ENCODE measurements at places on chromosomes 3 and 15.

DNA sequence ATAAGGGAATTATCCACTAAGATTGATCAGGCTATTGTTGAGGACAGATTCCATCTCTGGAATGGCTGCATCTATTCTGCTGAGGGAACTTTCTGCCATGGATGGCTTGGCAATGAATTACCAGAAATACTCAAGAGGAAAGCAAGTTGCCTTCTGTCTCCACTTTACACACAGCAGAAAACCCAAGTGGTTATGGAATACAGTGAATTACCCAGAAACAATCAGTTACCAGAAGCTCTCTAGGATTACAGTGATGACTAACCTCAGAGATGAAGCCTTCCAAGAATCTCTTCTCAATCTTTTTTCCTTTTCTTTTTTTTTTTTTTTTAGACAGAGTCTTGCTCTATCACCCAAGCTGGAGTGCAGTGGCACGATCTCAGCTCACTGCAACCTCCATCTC is 183.3 kb downstream of the WDR76 start:
- no peak for DNase-seq

DNA sequence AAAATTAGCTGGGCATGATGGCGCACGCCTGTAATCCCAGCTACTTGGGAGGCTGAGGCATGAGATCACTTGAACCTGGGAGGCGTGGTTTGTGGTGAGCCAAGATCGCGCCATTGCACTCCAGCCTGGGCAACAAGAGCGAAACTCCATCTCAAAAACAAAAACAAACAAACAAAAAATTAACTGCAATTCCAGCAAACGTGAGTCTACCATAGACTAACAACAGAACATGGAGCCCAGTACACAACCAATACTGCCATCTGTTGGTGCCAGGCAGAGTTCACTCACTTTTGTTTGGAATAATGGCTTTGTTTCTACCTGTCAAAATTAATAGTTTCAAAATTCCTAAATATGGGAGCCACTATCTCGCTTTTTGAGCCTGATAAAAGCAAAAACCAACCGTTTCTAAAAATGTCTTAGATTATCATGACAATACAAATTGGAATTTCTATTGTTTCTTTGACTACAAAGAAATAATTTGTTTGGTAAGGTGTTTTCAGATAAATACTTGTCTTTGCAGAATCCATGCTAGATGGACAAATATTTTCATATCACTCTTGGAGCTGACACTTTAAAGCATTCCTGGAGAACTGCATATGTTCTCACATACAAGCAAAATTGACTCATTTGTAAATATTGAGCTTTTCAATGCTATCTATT is 45.0 kb downstream of the GPR176 start:
- no peak for DNase-seq

- no peak for DNase-seq
Observed at GRCh38 chr3:108031895-108032294, 58.9 kb downstream of the CD47 start.

- DNase-seq = no peak
Observed at GRCh38 chr3:107574650-107575049, 51.9 kb downstream of the BBX start.

- no peak for DNase-seq
Observed at GRCh38 chr15:25234831-25235230, 204.0 kb downstream of the UBE3A start.

- no peak for DNase-seq
Observed at GRCh38 chr3:9398700-9399336, 1.4 kb downstream of the SETD5 start.

DNA sequence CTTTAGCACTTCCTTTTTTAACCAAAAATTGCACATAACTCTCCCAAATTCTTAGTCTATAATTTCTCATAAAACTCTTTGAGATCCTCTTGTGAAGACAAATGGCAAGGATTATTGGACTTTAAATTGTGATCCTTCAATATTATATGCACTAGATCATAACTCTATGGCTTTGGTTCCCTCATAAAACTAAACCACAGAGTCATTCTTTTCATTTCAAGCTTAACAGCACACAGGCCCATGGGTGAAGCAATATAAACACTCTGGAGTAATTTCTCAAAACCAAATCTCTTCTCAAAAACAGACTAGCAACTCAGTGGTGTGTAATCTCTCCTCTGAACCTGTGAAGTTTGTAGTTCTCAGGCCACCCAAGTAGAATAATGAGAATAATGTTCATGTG is 171.0 kb upstream of the NECTIN3 start:
- no peak for DNase-seq

- DNase-seq = no peak
Observed at GRCh38 chr15:61112231-61112630, 116.9 kb downstream of the RORA start.

All from activated gamma-delta T cell (primary cell).